ENCODE measurements at places on chromosomes 1 and 21. TPM values are rescaled to one million over a fixed set of nuclear protein-coding genes. Genes with fewer than 3 reads are reported as not detected.

GRCh38 chr1:94648225-94649007 lies 106.9 kb upstream of the F3 start:
- DNase-seq, result no peak
- no peak overlapping the region for H3K27ac ChIP-seq
- no peak overlapping the region for H3K4me3 ChIP-seq
- no peaks in the 10 kb centered on the region for H3K36me3 ChIP-seq

Gene DESI2
- total RNA-seq, result 34.3 TPM

Gene LYPD8
- not detected for total RNA-seq

Gene CFAP74
- not detected for total RNA-seq

- no peak for DNase-seq
- H3K4me3 ChIP-seq, result no peak overlapping the region
- no peaks in the 10 kb centered on the region for H3K36me3 ChIP-seq
- no peak overlapping the region for H3K27ac ChIP-seq
- H3K4me1 ChIP-seq, result no peaks in the 10 kb centered on the region
These were observed 45.1 kb downstream of the IVNS1ABP start for GRCh38 chr1:185271921-185272320.

Gene LCE2C
- not detected for total RNA-seq

DNA sequence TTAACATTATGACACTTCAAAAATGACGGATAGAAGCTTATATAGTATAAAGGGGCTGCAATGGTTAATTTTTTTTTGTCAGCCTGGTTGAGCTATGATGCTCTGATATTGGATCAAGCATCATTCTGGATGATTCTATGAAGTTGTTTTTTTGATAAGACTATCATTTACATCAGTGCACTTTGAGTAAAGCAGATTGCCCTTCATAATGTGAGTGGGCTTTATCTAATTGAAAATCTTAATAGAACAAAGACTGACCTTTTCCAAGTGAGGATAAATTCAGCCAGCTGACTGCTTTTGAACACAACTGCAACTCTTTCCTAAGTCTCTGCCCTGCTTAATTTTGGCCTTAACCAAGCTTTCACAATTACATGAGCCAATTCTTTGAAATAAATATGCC lies 1476.2 kb downstream of the NCAM2 start:
- H3K4me1 ChIP-seq, result no peaks in the 10 kb centered on the region
- DNase-seq, result no peak
- H3K27me3 ChIP-seq, result no peaks in the 10 kb centered on the region
- H3K27ac ChIP-seq, result no peak overlapping the region
- no peaks in the 10 kb centered on the region for H3K36me3 ChIP-seq
- no peak overlapping the region for H3K4me3 ChIP-seq

DNA sequence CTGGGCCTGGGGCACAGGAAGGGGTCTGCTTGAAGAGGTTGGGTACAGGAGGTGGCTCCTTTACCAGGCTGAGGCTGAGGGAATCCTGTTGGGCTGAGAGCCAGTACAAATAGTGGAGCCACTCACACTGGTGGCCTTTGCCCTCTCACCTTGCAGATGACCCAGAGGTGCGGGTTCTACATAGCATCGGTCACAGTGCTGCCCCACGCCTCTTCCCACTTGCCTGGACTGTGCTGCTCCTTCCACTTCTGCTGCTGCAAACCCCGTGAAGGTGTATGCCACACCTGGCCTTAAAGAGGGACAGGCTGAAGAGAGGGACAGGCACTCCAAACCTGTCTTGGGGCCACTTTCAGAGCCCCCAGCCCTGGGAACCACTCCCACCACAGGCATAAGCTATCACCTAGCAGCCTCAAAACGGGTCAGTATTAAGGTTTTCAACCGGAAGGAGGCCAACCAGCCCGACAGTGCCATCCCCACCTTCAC lies 1.8 kb upstream of the SLC50A1 start:
- H3K27me3 ChIP-seq, result peaks cover 5% of the 10 kb centered on the region
- no peak for DNase-seq
- peaks cover 45% of the 10 kb centered on the region for H3K4me1 ChIP-seq
- no peak overlapping the region for H3K4me3 ChIP-seq

Gene AADACL4
- not detected for total RNA-seq

Measured in activated CD8-positive, alpha-beta T cell treated with anti-CD3 and anti-CD28 coated beads, Interleukin-2, amount 10 ng/mL, durations not matched to agents 7 days and 5 days (primary cell).